ENCODE measurements at places on chromosomes 1 and 21. TPM values are rescaled to one million over a fixed set of nuclear protein-coding genes. Genes with fewer than 3 reads are reported as not detected.
A peak's percentile ranks its signal among the peaks of the same experiment; 100 is the strongest.

- DNase-seq = no peak
Measured at GRCh38 chr1:232795497-232796053, 9.6 kb upstream of the MAP10 start.

- DNase-seq = no peak
Measured at GRCh38 chr1:34983700-34984355, 1.3 kb downstream of the TMEM35B start.

DNA sequence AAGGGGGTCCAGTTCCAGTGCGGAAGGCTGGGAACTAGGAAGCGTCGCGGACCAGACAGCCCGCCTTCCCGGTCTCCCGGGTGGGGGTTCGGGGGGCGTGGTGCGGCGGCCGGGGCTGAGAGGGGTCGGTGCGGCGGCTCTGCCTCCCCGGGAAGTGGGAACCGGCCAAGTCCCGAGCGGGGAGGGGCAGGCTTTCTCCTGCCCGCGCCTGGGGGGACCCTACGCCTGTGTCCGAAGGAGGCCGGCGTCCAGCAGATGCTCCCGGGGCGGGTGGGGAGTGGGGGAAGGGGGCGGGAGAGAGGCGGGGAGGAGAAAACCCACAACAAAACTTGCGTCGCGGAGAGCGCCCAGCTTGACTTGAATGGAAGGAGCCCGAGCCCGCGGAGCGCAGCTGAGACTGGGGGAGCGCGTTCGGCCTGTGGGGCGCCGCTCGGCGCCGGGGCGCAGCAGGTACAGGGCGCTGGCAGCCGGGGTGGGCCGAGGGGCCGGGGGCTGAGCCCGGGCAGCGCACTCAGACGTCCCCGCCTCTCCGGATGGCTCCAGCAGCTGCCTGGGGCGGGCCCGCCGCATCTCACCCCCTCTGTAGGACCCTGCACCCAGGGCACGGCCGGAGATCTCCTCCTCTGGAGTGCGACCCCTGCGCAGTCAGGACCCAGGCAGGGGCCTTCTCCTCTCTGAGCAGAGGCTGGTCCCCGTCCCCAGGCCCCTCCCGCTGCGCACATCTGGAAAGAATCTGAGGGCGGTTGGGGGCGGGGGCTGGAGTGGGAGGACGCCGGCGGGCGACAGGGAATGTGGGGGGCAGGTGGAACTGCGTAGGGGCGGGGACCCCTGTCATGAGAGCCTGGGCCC lies at the start of gene PODN:
TSS of gene PODN (plus strand) at position 355 of the 849 bp plus-strand sequence. CDS start 7,643 bp downstream, outside the sequence.
- DNase-seq = no peak

INKA2 gene
- 9.0 TPM for polyA plus RNA-seq

DNA sequence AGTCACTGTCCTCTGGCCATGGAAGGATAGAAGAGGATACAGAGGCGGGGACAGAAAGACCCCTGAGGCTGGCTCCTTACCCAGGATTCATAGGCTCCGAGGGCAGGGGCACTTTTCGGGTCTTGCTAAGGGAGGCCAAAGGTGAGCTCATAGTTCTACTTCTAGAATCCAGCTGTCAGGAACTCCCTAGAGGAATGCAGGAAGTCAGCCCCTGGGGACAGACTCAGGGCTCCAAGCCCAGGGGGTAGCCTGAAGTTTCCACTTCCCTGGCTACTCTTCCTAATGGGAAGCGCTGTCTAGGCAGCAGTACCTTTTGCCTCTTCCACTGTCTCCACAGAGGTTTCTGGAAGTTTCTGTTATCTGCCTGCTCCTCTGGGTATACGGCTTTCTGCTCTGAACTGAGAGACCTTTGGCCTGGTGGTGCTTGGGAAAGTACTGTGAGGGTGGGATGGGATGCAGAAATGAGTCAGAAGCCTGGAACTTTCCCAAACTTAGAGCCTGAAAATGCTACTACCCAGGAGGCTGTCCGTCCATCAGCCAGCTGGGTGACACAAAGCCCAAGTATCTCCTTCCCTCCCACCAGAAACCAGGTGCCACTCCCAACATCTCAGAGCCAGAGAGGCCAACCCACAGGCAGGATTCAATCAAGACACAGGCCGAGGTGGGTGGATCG lies 3.6 kb downstream of the UBXN11 start:
- peak; percentile 57 for DNase-seq

GRCh38 chr1:43056981-43057391 lies 98.3 kb upstream of the SLC2A1 start:
- no peak for DNase-seq

FMN2 gene
- polyA plus RNA-seq = 0.11 TPM

- DNase-seq = no peak
Measured at GRCh38 chr1:17333081-17333480, 25.1 kb downstream of the PADI4 start.

SPRR4 gene
- polyA plus RNA-seq = not detected

- DNase-seq = no peak
Measured at GRCh38 chr1:162380061-162380846, 1.3 kb upstream of the C1orf226 start.

SCMH1 gene
- 53.1 TPM for polyA plus RNA-seq

DNA sequence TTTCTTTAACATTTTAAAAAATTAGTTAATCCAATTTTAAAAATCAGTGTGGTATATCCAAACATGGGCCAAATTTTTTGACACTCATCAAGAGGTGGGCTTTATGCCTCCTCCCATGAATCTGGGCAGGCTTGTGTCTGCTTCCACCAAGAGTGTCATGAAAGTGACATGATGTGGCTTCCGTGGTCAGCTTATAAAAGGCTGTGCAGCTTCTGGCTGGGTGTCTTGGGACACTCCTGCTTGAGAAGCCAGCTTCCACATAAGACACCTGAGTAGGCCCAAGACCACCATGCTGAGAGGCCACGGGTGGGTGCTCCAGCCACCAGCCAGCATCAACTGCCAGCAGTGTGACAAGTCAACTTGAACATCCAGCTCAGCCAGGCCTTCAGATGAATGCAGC lies 74.3 kb upstream of the RUNX3 start:
- no peak for DNase-seq

GRCh38 chr1:37515185-37516034 lies 844 bp upstream of the MEAF6 start:
- DNase-seq = no peak

GRCh38 chr1:33575324-33575879 lies 103.0 kb downstream of the ZSCAN20 start:
- DNase-seq = no peak

DNA sequence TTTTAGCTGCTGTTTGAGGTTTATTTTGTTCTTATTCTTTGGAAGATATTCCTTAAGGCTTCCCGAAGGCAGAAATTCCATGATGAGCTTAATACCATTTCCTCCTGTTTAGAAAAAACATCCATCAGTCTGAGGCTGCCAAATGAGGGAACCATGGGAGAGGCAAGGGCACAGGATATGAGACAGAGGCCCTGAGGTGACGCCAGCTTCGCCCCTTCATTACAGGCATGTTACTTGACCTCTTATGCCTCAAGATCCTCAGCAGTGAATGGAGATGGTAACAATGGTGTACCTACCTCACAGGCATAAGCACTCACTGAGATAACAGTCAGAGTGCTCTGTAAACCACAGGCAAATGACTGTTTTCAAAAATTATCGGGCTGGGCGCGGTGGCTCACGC lies 93.6 kb downstream of the RAVER2 start:
- DNase-seq = no peak

DNA sequence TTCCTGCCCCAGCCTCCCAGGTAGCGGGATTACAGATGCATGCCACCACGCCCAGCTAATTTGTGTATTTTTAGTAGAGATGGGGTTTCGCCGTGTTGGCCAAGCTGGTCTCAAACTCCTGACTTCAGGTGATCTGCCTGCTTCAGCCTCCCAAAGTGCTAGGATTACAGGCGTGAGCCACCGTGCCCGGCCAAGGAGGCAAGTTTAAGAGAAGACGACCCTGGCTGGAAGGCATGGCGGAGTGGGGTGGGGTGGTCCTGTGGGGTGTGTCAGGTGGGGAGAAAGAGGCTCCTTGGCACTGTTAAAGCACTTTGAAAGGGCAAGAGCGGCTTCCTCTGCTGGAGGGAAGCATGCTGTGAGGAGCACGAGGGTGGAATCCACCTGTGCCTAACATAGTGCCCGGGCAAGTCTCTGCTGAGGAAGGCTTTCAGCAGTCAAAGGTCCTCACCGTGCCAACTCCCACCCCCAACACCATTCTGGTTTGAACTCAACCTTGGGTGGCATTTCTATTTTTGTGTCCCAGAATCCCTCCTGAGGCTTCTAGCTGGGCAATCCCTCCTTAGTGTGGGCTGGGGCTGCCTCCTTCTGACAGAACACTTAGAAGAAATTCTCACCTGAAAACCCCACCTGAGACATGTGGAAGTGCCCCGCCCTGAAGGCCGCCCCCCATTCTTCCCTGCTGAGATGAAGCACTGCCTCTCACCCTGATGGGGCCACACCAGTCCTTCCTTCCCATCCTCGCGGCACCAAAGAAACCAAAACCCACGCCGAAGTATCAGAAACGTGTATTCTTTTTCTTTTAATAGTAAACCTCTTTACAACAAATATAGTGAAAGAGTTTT lies 37.4 kb downstream of the MEF2D start:
- no peak for DNase-seq

DNA sequence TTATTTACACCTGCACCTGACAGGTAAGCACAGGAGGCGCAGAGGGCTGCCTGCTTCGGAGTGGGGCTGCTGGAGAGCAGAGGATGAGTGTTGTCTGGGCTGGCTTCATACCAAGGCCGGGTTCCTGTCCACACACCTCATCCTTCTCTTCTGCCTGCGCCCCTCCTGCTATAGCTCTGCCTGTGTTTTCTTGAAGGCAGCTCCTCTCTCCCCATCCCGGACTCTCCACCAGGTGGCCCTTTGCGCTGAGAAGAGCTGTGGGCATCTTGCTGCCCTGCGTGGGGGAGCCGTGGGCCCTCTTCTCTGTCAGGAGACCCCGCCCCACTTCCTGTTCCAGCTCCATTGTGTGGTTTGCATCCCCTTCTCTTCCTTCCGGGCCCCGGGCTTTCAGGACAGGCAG lies 35.0 kb downstream of the ARHGEF10L start:
- DNase-seq = no peak

DNA sequence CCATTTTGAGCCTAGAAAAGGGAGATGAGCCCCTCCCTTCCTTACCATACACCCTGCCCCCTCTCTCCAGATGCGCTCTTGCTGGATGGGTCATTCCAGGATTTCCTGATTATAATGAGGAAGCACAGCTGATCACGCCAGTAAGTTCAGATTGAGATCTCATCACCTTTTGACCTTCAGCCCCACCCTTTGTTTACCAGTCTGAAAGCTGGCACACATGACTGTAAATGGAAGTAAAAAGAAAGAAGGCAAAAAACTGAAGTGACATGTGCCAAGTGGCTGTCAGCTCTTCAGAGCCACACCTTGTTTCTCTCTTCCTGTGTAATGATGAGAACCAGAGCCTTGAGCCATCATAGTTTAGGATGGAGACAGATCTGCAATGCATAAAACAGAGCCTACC lies 27.9 kb downstream of the S1PR1 start:
- DNase-seq = no peak

DNA sequence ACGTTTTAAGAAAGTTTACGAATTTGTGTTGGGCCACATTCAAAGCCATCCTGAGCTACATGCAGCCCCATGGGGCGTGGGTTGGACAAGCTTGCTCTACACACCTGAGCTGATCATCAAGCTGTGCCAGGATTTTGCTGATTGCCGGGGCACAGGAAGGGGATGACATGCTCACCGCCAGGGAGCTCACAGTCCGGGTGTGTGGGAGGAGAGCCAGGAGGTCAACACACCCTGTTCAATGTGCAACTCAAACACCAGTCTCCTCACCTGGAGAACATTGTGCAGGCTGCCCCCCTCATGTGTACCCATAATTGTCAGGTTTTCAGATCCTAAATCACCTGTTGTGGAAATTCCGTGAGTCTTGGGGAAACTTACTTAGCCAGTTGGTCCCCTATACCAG lies 969 bp downstream of the CYP4A11 start:
- DNase-seq = no peak

IL20 gene
- polyA plus RNA-seq = not detected

GRCh38 chr1:223780318-223780717 lies 65.4 kb downstream of the TP53BP2 start:
- DNase-seq = no peak

RGS4 gene
- 0.30 TPM for polyA plus RNA-seq

GRCh38 chr1:67988066-67988465 lies 62.4 kb downstream of the DIRAS3 start:
- DNase-seq = no peak

DNA sequence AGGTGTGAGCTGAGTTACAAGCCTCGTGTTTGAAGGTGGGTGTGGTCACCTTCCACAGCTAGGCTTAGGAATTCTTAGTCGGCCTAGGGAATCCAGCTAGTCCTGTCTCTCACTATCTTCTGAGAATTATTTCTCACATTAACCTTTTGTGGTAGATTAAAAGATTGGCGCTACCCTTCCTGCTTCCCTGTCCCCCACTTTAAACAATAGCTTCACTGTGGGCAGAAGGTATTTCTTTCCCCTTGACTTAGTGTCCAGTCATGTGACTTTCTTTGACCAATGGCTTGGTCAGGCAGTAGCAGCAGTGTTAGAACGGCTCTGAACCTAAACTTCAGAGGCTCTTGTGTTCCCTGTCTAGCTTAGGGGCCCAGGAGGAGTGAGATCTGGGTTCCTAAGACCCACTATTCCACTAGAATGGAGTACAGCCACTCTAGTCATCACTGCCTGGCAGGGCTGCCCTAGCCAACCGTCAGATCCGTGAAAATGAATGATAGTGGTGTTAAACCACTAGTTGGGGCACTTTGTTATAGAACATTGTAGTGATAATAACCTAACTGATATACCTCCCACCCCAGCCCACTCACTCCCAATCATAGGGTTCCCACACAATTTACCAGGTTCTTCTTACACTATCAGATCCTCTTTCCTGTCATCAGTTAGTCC lies 13.9 kb upstream of the C1orf141 start:
- no peak for DNase-seq

LYPD8 gene
- not detected for polyA plus RNA-seq

- DNase-seq = peak; percentile 19
Measured at GRCh38 chr21:43281661-43282357, 113.0 kb downstream of the CRYAA start.

SPATA21 gene
- polyA plus RNA-seq = 0.08 TPM

ZMYND12 gene
- 1.2 TPM for polyA plus RNA-seq

CNKSR1 gene
- 1.6 TPM for polyA plus RNA-seq

- no peak for DNase-seq
Measured at GRCh38 chr1:3524556-3525203, 70.2 kb downstream of the ARHGEF16 start.

GRCh38 chr1:198228925-198229324 lies 72.1 kb downstream of the NEK7 start:
- no peak for DNase-seq

GRCh38 chr1:172469717-172470116 lies 25.8 kb upstream of the PIGC start:
- DNase-seq = no peak

- DNase-seq = no peak
Measured at GRCh38 chr1:109613361-109614147, 5.9 kb downstream of the GNAT2 start.

GRCh38 chr1:181312946-181313345 lies 170.4 kb upstream of the CACNA1E start:
- DNase-seq = no peak

GRCh38 chr1:1085911-1086841 lies 12.1 kb upstream of the RNF223 start:
- DNase-seq = peak; percentile 16

DNA sequence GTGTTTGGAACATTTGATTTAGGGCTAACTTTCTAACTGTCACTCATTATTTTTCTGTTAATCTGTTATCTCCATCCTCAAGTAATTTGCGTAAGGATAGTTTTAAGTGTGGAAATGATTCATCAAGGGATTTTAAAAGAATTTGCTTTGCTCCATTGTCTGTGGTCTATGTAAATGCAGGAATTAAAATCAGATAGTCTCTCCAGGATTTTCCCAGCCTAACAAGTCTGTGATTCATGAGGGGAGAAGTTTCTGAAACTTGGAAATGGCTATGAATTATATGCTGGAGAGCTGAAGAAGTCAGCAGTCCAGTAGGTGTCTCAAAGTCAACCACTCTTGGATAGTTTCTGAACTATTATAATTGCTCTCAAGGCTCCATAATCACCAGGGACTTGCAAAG lies 264.5 kb downstream of the MRPL39 start:
- DNase-seq = no peak

All from heart left ventricle (tissue), 16 donors.